Fibroblast of skin of left biceps (primary cell): ENCODE measurements at places on chromosomes 3 and 15.

DNA sequence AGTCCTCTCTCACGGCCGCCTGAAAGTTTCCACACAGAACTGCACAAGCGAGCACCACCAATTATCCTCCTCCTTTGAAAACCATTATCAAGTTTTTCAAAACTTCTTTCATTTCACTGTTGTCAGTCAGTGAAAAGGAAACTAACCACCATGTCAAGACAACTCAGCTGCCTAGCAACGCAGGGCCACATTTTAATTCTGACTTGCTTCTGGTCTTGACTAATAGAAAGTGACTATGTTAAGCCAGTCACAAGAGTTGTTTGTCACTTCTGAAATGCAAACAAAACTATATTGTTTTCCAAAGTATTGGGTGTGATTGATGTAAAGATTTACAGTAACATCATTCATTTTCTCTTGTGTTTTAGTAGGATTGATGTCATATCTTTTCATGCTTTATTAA lies 612.8 kb upstream of the AGTR1 start:
- DNase-seq, result no peak

DNA sequence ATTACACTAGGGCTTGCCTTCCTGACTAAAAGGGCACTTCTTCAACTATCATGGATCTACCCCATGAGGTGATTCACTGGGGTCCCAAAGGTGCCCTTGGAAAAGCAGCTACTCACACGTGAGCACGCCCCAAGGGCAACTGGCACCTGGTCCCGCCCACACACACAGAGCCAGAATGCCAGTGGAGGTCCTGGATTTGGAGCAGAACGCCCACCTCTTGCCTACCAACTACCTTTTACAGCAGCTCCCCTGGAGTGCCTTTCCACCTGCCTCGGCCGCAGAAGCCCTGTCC lies 1.8 kb upstream of the CTDSPL start:
- DNase-seq, result no peak

DNA sequence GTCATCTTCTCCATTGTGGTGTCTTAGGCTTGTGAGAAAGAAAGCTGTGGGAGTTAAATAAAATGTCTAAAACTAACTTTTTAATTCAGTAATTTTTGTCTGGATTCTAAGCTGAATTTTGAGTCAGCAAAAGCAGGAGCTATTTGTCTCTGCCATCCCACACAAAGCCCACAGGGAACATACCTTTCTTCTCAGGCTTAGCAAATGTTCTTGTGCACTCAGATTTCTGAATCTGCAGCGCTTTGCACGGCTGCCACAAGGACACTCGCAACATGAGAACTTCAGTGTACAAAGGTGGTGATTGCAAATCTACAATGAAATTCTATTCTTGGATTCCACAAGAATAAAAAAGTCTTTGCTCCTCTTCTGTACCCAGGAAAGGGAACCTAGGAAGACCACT lies 88.2 kb upstream of the RNF7 start:
- no peak for DNase-seq

GRCh38 chr3:49638445-49638844 lies 35.7 kb upstream of the APEH start:
- no peak for DNase-seq

DNA sequence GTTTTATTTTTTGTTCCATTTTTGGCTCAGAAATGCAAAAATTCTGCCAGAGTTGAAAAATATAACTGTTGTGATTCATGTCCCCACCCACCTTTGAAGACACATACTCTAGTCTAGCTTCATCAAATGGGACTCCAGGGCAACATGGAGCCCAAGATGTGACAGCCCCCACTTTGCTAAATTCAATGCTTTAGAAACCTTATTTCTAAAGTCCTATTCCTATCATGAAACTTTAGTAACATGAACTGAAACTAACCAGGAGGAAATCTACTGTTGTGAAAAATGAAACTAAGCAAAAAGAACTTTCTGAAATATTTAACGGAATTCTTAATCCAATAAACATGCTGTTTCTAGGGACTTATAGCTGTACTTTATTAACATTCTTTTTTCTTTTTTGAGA lies 20.3 kb downstream of the UBP1 start:
- DNase-seq, result no peak

GRCh38 chr3:155972885-155973584 lies 102.6 kb downstream of the GMPS start:
- DNase-seq, result no peak

- DNase-seq, result no peak
These were observed 830.3 kb downstream of the ROBO1 start for GRCh38 chr3:78937475-78937874.

GRCh38 chr3:141411251-141411771 lies 43.0 kb downstream of the ZBTB38 start:
- DNase-seq, result no peak

DNA sequence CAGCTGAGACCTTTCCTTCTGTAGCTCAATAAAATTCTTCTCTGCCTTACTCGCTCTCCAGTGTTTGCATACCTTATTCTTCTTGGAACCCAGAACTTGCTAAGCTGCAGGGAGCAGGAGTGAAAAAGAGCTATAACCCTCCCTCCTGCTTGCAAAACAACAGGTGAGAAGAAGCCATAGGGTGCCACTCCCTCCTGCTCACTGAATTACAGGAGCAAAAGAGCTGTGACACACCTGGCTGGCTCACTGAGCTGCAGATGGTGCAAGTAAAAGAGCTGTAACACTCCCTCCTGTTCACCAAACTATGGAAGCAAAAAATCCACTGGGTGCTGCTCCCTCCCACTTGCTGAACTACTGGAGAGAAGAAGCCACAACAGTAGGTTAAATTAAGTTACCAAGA lies 44.2 kb upstream of the C2CD4B start:
- DNase-seq, result no peak

DNA sequence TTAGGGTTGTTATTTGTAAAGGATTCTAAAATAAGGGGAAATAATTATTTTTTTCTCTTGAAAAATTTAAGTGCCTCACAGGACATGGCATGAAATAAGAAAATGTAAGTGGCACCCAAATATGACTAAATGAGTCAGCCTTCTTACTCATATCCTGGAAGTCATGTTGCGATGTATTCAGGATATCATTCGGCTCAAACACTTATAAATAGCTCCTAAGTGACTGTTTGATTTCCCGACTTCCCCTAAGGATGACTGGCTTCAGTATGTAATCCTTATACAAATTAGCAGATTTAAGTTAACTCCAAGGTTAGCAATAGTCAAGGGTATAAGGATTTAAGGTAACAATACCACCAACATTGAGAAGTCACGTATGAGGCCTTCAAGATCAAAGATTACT lies 57.3 kb upstream of the OSTN start:
- peak; percentile 33 for DNase-seq

DNA sequence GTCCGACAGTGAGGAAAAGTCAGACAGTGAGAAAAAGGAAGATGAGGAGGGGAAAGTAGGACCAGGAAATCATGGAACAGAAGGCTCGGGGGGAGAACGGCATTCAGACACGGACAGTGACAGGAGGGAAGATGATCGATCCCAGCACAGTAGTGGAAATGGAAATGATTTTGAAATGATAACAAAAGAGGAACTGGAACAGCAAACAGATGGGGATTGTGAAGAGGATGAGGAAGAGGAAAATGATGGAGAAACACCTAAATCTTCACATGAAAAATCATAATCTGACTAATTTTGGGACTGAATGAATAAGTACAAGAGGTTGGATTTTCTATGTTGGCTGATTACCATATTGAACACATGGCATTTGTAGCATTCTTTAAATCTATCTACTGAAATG lies 26.2 kb downstream of the SEC62 start:
- DNase-seq, result no peak

DNA sequence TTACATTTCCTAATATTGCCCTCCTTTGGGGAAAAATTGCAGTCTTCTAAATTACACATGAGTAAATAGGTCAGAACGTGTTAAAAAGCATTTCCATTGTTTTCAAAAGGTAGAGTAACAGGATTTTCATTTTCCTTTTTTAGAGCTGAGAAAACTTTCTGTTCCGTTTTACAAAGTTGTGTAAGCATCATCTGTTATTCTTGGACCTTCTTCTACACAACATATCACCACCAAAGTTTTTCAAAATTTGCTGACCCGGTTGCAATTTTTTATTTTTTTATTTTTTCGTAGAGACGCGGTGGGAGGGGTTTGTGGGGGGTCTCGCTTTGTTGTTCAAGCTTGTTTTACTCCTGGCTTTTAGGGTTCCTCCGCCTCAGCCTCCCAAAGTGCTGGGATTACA lies 1.1 kb downstream of the CCDC39 start:
- DNase-seq, result no peak

- DNase-seq, result no peak
These were observed 52.0 kb downstream of the CCR3 start for GRCh38 chr3:46293991-46294833.

DNA sequence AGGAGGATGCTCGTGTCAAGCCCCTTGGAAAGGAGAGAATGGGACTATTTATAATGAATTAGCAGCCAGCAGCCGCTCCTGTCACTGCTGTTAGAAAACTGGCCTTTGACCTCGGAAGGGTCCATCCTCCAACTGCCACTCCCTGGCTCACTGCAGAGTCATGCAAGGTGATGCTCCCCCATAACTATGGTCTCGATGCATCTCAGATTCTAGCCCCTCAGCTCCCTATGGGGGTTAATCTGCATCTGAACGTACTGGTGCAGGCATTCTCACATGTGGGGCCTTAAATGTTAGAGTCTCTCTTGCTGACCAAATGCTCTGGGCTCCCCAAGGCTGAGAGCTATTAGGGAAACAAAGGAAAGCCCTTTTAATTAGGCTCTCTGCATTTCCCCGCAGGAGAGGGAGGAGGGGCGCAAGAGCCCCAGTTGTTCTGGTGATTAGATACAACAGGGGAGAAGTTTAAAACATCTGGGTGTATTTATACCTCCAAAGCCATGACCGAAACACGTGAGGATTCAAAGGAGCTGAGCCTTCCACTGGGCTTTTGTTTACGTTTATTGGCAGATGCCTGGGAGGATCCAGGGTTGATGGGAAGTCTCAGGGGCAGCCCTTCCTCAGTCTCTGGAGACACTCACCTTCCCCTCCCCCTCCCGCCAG lies 182.5 kb downstream of the OPA1 start:
- DNase-seq, result no peak

DNA sequence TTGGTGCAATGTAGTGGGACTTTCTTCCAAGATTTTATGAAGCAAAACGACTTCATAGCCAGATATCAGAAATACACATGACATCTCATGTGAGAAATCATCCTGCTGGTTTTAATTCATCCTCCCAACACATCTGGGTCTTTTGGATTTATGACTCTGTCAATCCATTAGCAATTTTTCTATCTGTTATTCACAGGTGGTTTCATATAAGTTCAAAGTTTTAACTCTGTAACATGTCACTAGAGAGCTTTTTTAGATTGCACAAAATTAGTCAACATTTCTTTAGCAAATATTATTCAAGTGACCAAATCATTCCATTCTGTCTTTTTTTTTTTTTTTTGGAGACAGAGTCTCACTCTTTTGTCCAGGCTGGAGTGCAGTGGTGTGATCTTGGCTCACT lies 30.4 kb downstream of the SQOR start:
- no peak for DNase-seq

- DNase-seq, result no peak
These were observed 3.6 kb downstream of the RPS17 start for GRCh38 chr15:82536409-82537350.

GRCh38 chr3:126117212-126117611 lies 33.3 kb upstream of the SLC41A3 start:
- no peak for DNase-seq

- no peak for DNase-seq
These were observed 192.3 kb downstream of the IGSF11 start for GRCh38 chr3:118842147-118842863.

DNA sequence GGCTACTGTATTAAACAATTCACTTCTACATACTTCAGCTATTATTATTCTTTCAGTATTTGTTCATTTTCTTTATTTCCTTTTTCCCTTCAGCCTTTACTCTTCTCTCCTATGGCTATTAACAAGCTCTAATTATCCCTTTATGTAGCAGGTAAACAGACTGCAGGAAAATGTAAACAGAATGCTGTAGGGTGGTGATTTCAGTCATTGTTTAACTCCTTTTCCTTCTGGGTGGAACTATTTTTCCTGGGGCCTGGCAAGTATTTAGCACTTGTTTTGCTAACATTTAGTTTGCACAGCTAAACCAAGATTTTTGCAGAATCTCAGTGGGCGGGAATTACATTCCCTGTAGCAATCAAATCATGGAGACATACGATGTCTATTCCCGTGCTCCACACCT lies 14.4 kb downstream of the RARB start:
- no peak for DNase-seq

- no peak for DNase-seq
These were observed 18.9 kb upstream of the ATP13A4 start for GRCh38 chr3:193573403-193574191.

- no peak for DNase-seq
These were observed 178.0 kb downstream of the PLCL2 start for GRCh38 chr3:17062736-17063135.

DNA sequence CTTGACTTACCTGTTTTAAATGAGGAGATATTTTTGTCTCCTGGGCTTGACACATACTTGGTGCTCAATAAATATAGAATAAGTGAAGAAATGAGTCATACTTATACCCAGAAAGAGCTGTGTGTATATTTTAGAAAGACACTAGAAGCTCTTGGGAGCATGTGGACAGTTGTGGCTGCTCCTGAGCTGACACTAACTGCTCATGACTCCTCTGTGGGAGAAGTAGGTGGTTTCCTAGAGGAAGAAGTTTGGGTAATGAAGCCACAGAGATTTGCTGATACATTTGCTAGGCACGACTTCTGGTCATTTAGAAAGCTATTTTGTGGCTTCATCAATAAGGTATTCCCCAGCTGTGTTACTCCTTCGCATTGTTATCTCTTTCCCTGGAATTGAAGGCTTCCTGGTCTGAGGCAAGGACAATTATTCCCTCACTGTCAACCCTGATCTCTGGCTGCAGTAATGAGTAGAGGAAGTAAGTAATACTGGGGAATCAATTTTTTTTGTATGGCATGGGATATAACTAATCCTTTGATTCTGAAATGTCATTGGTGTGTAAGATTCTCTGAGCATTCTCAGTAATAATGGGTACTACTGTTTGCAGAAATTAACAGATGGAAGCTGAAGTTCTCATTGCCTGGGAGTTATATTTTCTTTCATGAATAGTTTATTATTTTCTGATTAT lies 79.6 kb upstream of the DCBLD2 start:
- no peak for DNase-seq

GRCh38 chr3:154730186-154730585 lies 300.2 kb upstream of the GPR149 start:
- no peak for DNase-seq

DNA sequence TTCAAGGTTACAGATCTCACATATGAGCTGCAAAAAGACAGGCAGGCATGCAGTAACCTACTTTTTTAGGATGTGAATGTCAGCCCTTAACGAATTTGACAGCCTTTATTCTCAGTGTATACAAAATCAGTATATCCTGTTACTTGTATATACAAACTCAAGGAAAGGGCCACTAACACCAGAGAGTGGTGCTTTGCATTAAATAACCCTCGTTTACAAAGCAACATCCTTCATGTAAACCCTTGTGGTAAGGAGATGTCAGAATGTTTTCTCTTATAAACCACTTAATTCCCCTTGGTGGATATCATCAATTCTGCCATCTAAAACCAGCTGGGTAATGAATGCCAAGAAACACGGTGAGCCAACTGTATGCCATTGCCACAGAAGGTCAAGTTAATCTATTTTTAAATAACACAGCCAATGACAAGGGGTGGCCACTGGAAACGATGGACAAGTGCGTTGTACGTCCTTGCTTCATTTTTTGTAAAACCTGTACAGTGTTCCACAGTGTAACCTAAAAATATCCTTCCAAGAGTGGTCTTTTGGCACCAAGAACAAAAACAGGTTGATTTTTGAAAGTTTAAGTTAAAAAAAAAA lies 7.5 kb downstream of the MAGI1 start:
- DNase-seq, result no peak
